ENCODE measurements at places on chromosomes 5 and 9.

DNA sequence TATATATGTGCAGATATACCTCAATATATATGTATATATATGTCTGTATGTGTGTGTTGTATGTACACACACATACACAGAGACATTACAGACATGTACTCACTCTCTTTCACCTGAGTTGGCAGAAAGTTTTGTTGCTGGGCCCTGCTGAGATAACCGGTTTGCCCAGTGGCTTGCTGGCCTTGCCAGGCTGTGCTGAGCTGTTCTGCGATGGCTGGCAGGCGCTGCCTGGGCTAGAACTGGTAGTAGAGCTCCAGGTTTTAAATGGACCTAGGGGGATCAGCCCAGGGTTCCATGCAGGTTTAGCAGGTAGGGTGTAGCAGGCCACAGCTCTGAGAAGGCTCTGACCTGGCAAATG, 394.3 kb downstream of the GADD45G start:
- no peak for DNase-seq

- DNase-seq, result no peak
Measured at GRCh38 chr9:114469091-114469853, 36.0 kb downstream of the WHRN start.

GRCh38 chr9:130462685-130463540, 18.2 kb downstream of the ASS1 start:
- no peak for DNase-seq

DNA sequence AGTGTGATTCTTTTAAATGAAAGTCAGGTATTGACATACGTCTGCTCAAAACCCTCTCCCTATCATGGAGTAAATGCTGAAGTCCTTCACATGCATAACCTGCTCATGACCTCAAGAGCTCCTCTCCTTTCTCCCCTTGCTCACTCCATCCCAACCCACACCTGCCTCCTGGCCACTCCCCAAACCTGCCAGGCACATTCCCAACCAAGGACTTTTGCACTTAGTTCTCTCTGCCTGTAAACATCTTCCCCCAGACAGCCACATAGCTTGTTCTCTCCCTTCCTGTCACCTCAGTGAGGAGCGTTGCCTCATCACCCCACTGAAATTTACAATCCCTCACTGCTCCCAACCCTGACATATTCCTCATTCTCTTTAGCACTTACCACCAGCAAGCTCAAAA, 8.7 kb downstream of the SETD9 start:
- DNase-seq, result no peak
